GM18507 (cell line): ENCODE measurements at places on chromosomes 7 and 10.

- no peak for DNase-seq
These were observed 23.6 kb upstream of the ADCYAP1R1 start for GRCh38 chr7:31028417-31028992.

- no peak for DNase-seq
These were observed 227.6 kb upstream of the NPSR1 start for GRCh38 chr7:34430456-34430855.

DNA sequence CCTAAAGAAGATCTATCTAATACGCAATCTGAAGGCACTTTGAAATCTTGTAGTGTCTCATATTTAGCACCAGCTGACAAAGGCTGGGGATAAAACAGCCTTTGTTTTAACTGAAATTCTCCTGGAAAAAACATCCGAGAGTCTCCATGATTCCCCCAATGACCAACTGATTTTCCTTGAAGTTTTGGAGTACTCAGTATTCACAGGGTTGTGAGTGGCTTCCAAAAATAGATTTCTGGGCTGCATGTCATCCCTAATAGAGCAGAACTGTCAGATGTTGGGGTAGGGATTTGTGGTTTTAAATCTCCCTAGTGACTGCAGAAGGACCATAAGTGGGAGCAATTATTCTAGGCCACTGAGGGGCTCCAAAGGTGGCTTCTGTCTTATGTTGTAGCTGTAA is 206.4 kb downstream of the TAX1BP1 start:
- no peak for DNase-seq

- no peak for DNase-seq
These were observed 155.6 kb downstream of the PKD1L1 start for GRCh38 chr7:47792521-47793121.

GRCh38 chr7:149866139-149866778 is 7.5 kb upstream of the ATP6V0E2 start:
- no peak for DNase-seq

- DNase-seq: no peak
These were observed 132.6 kb downstream of the DYNC2I1 start for GRCh38 chr7:158988996-158989395.

DNA sequence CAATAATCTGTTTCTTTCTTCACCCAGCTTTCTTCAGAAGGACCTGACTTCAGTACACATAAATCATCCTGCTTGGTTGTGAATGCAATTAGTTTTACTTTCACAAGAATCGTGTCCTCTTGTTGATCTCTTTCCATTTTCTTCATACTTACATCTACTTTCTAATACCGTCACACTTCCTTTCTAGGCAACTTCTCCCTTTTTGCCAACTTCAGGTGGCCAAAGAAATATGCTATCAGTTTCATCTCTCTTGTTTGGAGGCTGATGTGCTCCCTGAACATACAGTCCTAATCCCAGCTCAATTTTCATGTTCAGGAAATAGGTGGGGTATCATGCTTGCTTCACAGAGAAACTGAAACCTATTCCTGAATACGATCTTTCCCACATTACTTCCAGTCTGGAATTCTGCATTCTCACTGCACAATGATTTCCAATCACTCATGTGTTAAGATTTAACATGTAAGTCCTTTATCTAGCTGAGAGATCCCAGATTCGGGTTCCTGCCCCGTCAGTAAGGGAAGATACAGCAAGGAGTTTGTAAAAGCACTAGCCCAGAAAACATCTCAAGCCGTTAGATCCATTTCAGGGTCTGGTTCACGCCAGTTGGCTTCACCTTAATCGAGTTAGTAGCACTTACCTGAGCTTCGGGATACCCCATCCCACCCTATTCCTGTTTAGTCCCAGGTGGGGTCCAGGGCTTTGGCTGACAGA is 994 bp downstream of the SLC25A28 start:
- DNase-seq: no peak

- no peak for DNase-seq
These were observed 336.2 kb downstream of the WDR11 start for GRCh38 chr10:121187391-121187790.

- DNase-seq: no peak
These were observed 123.9 kb downstream of the LRRC4 start for GRCh38 chr7:127907110-127908040.

DNA sequence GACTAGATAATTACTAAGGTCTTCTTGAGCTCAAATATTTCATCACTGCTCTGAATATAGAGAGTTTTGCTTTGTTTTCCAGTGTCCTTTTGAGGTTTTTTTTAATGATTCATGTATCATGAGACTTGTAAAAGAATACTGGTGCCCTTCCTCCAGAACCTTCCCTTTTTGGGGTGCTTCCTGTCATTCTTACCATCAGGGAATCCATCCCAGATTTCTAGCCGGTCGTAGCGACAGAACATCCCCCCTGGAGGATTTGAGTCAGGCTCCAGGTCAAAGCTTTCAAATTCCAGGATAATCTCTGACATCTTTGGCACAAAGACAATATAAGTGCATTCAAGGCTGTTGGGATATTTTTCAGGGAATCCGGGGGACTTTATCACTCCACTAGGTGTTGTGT is 71.0 kb downstream of the NRP1 start:
- no peak for DNase-seq

DNA sequence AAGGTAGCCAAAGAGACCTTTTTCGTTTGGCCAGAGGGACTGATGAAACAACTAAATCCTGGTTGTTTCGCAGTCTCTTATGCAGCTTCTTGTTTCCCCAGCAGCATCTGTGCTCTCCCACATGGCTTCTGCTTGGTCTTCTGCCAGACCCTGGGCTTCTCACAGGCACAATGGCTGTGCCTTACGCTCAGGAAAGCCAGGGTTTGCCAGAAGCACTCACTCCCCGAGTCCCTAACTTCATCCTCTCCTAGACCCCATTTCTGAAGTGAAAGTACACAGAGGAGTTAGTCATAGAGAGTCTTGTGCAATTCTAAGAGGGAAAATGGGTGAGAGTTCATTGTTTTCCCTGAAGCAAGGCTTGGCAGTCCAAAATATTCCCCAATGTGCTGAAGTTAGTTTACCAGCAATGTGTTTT is 121.7 kb downstream of the EVX1 start:
- no peak for DNase-seq

DNA sequence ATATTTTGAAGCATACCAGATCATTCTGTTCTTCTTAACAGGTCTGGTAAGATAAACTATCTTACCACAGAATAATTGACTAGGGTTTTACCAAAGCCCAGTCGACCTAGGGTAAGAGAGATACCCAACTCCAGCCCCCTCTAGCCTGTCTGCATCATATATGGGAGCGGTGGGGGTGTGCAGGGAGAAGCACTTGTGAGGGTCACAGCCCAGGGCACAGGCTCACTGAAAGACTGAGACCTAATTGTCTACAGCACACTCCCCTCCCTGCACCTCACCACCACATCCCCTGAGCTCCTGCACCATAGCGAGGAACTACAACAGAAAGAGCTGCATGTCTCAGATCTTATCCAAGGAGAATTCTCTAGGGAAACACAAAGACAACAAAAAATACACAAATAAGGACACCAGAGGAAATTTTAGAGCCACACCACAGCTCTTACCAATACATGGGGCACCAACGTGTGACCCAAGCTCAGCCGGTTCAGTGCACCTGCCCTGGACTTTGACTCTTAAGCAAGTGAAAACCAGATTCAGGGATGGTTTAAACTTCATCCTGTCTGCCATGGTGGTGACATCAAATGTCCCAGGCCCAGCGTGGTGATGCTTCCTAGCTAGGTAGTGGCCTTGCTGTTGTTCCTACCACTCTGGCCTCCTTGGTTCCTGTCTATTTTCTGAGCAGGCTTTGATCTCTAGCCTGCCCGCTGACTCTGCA is 150.8 kb downstream of the HERPUD2 start:
- DNase-seq: no peak

DNA sequence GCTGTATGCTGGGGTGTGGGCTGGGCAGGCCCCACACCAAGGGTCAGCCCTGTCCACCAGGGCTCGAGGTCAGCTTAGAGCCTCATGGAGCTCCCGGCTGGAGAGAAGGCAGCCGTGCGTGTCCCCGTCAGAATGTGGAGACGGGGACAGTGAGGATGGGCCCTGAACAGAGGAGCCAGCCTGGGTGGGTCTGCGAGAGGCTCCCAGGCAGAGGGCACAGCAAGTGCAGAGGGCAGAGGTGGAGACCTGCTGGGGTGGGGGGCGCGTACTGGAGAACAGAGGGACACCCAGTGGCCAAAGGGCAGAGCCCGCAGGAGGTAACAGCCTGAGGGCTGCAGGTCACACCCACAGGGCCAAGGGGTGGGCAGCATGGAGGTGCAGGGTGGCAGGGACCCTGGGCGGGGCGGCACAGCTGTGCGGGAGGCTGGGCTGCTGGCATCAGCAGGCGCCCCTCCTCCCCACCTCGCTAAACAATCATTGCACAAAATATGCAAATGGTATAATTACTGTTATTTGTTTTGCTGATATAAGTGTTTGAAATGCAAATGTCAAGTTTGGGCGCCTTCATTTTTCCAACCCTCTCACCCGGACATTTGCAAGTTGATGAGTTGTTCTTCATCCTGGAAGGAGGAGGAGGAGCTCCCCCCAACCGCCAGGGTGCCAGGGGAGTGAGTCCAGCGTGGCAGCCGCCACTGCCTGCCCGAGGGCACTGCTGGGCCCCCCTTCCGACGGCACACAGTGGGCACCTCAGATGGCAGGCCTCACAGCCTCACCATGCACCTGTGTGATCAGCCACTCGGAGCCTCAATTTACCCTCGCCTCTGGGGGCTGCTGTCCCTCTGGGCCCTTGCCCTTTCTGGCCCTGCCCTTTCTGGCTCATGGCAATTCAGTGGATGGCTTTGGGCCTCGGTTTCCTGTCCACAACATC is 35.0 kb downstream of the ELFN1 start:
- DNase-seq: no peak

GRCh38 chr10:114087255-114087654 is 43.6 kb downstream of the ADRB1 start:
- DNase-seq: no peak

GRCh38 chr7:131057794-131058070 is 269.9 kb upstream of the MKLN1 start:
- DNase-seq: no peak

DNA sequence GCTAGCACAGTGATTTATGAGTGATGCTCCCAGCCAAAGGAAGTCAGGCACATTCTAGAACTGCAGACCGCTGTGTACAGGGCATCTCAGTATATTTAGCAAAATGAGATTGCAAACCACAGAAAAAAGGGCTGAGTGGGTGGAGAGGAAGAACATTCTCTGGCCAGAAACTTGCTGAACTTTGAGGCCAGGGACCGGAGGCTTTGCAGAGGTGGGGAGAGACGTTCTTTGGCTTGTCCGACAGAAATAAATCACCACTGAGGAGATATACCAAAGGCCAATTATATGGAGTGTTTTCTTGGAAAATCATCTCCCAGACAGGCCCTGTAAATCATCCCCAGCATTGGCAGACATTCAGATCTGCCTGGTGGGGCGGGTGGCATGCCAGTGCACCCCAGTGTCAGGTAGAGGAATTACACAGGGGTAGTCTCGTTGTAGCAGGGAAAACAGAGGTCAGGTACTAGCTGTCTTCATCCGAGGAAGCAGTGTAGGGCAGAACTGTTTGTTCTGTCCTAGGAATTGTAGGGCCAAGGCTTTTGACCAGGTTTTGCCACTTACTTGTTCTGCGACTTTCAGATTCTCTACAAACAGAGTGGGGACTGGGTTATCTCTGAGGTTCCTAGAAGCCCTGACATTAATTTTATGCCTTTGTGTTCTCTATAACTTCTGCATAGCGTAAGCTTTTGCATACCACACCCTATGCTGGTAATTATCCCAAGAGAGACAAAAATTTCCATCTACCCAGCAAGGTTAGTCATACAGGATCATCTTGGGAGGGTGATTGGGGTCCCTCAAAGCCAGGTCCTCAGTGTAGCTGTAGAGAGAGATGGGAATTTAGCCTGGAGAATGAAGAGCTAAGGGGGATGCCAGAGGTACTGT is 655.6 kb downstream of the LRMDA start:
- DNase-seq: no peak

DNA sequence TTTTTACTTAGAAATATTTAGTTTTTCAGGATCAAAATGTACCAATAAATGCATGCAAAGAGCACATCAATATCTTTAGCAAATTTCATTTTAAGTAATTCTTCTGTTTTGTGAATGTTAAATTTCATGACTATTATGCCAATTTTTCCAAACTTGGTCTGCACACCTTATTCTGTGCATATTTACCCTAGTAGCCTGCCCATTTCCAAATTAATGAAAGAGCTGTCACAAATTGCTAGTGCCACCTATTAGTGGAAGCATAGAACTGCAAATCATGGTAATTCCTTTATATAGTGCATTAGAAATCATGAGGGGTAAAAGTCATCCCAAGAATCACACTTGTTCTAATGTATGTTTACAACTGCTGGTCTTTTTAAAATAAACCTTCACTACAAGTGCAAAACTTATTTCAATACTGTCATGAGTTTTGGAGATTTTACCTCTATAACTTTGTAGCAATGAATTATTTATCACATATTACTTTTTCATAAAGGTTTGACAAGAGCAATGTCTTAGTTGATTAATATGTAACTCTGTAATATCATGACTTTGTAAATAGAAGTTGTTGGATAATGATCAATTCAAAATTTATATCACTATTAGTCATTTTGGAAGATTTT is 5.7 kb downstream of the SEMA3A start:
- DNase-seq: no peak

DNA sequence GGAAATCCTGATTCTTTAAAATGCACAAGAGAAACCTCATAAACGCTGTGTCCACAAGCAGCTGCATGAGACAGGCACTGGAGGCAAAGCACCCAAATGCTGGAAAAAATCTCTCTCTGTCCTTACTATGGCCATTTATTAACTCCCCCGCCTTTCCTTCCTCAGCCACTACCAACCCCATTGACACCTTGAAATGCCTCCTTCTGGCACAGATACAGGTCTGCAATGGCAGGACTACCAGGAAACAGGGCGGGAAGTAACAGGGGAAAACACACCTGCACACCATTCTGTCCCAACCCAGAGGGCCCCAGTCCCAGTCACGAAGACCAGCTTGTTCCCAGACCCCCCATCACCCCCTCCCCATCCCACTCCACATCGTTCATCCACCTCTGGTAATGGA is 224.3 kb downstream of the PARD3 start:
- no peak for DNase-seq

DNA sequence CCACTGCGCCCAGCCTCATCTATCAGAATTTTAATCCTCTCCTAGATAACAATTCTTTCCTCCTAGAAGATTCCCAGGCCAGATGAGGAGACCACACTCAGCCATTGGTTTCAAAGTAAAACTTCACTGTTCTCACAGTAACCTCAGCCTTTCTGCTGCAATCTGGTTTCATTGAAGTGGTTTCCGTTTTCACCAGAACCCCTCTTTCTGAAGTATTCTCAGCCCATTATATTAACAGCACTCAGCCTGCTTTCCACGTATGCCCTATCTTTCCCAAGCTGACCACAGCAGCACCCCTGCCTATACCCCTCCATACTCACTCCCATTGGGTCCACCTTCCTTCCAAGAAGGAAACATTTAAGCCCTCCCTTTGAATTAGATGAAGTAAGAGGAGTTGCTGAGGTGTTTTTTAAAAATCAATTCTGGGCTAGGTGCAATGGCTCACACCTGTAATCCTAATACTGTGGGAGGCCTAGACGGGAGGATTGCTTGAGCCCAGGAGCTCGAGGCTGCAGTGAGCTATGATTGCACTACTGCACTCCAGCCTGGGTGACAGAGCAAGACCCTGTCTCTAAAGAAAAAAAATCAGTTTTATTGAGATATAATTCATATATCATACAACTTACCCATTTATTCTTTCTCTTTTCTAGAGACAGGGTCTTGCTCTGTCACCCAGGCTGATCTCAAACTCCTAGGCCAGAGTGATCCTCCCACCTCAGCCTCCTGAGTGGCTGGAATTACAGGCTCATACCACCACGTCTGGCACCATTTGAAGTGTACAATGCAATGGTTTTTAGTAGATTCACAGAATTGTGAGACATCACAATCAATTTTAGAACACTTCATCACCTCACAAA is 11.3 kb downstream of the PLAU start:
- DNase-seq: no peak

GRCh38 chr10:95790982-95791381 is 35.0 kb downstream of the ENTPD1 start:
- DNase-seq: no peak
